ENCODE measurements at places on chromosomes 1 and 21. TPM values are rescaled to one million over a fixed set of nuclear protein-coding genes. Genes with fewer than 3 reads are reported as not detected.

DNA sequence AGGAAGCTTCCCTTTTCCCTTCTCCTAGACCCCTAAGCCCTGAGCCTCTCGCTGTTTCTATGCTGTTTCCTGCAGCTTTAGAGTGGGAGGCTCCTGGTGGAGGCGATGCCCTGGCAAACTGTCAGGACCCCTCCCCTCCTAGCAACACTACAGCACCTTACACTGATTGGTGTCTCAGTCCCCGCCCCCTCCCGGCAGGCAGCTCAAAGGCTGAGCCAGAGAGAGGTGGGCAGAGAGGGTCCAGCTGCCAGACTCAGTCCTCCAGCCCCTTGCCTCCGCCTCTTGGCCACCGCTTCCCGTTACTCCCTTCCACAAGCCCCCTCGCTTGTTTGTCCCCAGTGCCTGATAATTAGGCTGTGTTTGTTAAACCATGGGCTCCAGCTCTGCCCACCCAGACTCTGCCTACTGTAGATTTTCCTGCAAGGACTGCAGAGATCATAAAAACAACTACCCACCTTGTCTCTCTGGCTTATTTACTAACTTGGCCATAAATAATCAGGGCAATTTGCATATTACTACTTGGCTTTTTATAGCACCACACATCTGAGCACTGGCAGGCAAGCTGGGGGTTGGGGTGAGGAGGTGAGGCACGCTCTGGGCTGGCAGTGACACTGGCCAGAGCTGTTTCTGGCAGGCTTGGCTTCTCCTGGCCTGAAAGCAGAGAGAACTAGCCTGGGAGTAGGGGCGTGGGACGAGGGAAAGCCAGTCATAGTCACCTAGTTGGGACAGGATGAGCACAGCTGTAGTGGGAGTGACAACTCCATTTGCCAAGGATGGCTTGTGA lies 107.5 kb downstream of the CSMD2 start:
- DNase-seq, result no peak

Gene AGT
- 1.6 TPM for total RNA-seq

DNA sequence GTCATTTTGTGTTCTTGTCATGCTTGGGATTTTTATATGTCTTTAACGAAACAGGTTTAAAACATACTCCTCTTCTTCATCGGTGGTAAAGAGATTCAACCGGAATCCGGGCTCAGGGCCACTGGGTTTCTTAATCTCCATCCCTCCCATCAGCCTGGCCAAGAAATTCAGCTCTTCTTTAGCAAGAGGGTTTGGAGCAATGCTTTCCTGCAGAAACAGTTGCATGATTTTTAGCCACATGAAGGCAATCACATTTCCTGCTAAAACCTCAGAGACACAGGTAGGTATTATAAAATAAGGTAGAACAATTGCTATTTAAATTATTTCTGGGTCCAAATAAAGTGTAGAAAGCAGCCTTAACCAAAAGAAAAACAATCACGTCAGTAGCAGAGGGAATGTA lies 22.7 kb upstream of the LSM10 start:
- DNase-seq, result no peak

GRCh38 chr21:27565364-27565763 lies 598.5 kb upstream of the ADAMTS5 start:
- DNase-seq, result no peak

- DNase-seq, result no peak
Measured at GRCh38 chr21:42848932-42849758, 30.2 kb downstream of the WDR4 start.

- DNase-seq, result no peak
Measured at GRCh38 chr1:233393926-233394680, 66.6 kb downstream of the MAP3K21 start.

DNA sequence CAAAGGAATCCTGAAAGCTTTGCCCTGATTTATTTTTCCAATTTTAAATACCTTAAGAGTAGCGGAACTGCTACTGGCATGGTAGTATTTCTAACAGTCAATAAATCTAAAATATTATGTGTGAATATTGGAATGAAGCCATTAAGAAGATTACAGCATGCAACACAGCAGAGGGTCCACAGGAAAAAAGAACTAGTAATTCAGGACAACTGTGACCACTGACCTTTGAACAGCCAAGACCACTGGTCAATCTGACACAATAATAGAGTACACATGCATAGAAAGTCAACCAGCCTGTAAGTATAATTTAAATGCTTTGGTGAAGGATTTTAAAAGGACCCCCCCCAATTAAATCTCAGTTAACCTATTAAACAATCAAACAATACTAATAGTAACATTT lies 171.0 kb downstream of the DENND1B start:
- DNase-seq, result no peak

DNA sequence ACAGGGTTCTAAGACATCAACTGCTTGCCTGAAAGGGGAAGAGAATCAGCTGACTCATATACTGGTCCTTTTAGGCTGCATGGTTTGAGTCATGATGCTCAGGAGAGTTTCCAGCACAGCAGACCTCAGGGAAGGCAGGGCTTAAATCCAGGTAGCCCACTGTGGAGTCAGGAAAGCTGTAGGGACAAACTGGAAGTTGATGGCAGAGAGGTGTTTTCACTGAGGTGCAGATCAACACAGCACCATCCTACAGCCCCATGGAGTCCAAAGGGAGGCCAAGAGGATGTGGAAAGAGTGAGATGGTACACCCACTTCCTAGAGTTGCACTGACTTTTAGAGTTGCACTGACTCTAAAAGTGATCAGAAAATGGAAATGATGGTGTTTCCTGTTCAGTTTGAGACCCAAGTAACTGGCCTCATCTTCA lies 252.4 kb upstream of the DUSP10 start:
- DNase-seq, result no peak

GRCh38 chr1:230236301-230237008 lies 169.4 kb downstream of the GALNT2 start:
- no peak for DNase-seq

Gene STMN1
- 1,028 TPM for total RNA-seq

- no peak for DNase-seq
Measured at GRCh38 chr1:48469616-48470480, 2.2 kb downstream of the SPATA6 start.

GRCh38 chr1:14597343-14598006 lies 1.0 kb upstream of the KAZN start:
- DNase-seq, result no peak

Gene LRRN2
- total RNA-seq, result not detected

GRCh38 chr1:93595266-93595665 lies 86.4 kb downstream of the BCAR3 start:
- DNase-seq, result no peak

- no peak for DNase-seq
Measured at GRCh38 chr1:27632387-27633297, 2.3 kb downstream of the FGR start.

- no peak for DNase-seq
Measured at GRCh38 chr1:72433591-72433990, 151.3 kb upstream of the NEGR1 start.

DNA sequence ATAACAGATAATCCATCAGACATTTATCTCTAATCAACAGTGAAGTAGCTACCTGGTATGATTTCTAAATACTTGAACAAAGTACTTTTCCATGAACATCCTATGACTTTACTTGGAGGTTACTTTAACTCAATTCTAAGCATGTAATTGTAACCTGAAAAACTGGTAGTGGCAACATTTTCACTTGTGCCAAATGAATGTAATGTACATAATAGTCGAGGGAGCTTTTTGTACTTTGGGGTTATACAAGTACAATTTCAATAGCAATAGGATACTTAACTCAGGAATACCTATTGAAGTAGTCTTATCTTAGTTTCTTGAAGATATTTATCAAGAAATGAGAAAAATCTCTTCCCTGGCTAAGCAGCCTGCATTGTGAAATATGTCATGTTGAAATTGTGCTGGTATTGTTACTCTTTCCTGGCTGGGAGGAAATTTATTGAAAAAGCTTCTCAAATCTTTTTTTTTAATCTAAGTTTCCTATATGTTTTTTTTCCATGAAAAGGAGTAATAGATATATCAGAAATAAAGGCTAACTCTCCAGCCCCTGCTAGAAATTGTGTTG lies 33.7 kb upstream of the CACYBP start:
- DNase-seq, result no peak

Gene TCP10L
- not detected for total RNA-seq

Gene S100A9
- total RNA-seq, result not detected

- no peak for DNase-seq
Measured at GRCh38 chr1:12630946-12631530, 12.8 kb upstream of the AADACL4 start.

- DNase-seq, result no peak
Measured at GRCh38 chr21:14554948-14555347, 8.8 kb upstream of the SAMSN1 start.

DNA sequence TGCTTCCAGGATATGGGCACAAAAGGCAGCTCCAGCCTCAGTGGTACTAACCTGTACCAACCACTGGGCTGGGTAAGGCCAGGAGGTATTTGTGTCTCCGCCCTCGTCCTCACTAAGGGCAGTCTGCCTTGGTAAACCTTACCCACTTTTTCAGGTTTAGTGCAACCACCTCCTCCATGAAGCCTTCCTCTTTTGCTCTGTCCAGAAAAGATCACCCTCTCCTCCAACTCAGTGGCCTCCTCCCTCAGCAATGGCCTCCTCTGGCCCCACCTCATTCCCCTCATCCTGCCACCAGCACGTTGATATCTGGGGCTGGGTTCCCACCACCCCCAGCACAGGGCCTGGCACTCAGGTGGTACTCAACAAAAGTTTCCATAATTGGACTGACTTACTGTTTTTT lies 161.5 kb downstream of the GRIK3 start:
- DNase-seq, result no peak

DNA sequence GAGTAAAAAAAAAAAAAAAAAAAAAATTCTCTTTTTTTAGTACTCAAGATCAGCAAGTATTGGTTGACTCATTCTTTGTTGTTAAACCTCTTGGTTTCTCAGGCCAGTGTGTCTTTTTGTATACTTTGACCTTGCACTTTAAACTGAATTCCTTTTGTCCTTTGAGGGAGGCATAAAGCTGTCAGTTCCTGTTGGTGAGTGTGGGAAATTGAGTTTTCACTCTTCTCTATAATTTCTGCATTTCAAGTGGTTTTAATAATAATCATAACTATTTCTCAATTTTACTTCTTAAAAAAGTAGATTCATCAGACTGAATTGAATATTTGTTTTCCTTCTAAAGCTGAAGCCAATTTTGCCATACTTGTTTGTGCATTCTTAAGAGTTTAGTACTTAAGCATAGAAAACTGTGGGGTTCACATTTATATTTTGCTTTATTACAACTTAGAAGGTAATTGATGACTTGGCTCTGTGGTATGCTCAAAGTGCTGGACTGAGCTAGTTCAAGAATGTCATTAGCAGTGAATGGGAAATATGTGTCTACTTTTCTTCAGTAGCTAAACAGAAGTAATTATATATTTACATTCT lies 43.4 kb downstream of the ITSN1 start:
- no peak for DNase-seq

GRCh38 chr1:207361889-207362288 lies 40.4 kb downstream of the CD55 start:
- DNase-seq, result no peak

Gene COL8A2
- 0.45 TPM for total RNA-seq

Gene FMO3
- not detected for total RNA-seq

Gene GUCA2B
- total RNA-seq, result not detected

DNA sequence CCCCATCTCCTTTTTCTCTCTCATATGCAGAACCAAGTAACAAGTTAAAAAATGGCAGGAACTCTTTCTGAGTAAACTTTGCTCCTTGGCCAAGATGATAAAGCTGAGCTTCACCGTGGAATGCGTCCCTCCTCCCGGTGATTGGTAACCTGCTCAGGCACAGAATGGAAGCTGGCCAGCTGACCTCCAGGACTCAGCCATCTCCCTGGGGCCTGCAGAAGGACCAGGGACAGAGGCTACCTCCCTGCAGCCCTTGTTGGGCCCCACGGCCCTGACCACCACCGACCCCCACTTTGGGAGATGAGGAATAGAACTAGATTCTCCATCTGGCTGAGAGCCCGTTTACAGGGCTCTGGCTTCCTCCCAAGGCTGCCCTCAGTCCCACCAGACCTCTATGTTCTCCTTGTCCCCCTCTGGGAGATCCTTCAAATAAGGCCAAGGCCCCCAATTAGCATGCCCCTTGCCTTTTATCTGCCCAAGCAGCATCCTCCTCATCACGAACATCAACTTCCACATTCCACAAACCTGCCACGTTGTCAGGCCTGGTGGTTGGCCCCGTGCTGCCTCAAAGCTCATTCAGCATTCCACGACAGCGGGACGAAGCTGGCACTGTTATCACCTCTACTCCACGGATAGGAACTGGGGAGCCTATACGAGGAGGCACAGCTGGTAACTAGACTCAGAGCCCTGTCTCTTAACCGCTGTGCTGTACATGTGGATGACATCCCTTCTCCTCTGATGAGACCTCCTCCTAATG lies 74.2 kb downstream of the CD34 start:
- DNase-seq, result no peak

DNA sequence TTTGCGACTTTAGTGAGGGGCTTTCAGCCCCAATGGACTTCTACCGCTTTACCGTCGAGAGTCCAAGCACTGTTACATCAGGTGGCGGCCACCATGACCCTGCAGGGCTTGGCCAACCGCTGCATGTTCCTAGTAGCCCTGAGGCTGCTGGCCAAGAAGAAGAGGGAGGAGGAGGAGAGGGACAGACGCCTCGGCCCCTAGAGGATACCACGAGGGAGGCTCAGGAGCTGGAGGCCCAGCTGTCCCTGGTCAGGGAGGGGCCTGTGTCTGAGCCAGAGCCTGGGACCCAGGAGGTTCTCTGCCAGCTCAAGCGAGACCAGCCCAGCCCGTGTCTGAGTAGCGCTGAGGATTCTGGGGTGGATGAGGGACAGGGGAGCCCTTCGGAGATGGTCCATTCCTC lies 8.6 kb upstream of the SLC25A34 start:
- no peak for DNase-seq

GRCh38 chr21:31957631-31958030 lies 84.8 kb downstream of the HUNK start:
- no peak for DNase-seq

Gene BEND5
- total RNA-seq, result 5.9 TPM

GRCh38 chr1:248775441-248775840 lies 19.9 kb upstream of the LYPD8 start:
- no peak for DNase-seq

DNA sequence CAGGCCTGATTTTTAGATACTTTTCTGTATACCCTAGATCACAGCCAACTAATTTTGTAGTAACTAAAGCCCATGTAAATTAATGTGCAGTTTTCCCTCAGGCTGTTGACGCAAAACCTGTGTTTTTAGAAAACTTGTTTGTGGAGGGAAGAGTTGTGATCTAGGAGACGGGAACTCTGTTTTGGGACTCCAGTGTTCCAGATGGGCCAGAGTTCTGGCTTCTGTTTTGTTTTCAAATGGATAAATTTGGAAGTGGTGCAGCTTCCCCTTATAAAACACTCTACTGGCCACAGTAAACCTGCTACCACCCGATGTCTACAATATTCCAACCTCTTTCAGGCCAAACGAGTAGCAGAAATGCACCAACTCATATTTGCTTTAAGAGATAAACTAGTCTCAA lies 13.6 kb upstream of the GPR88 start:
- no peak for DNase-seq

Gene HUNK
- total RNA-seq, result 37.3 TPM

GRCh38 chr1:201181323-201181722 lies 9.3 kb upstream of the IGFN1 start:
- DNase-seq, result no peak

- no peak for DNase-seq
Measured at GRCh38 chr1:60875138-60875537, 207.2 kb upstream of the NFIA start.
